Thymus (tissue), 14 donors: ENCODE measurements at places on chromosomes 1 and 21. TPM values are rescaled to one million over a fixed set of nuclear protein-coding genes. Genes with fewer than 3 reads are reported as not detected.

- H3K27ac ChIP-seq, result no peak overlapping the region
- no peak for DNase-seq
- H3K4me3 ChIP-seq, result no peak overlapping the region
- H3K4me1 ChIP-seq, result no peaks in the 10 kb centered on the region
These were observed 73.8 kb upstream of the DUSP10 start for GRCh38 chr1:221815660-221816059.

- H3K4me3 ChIP-seq, result no peak overlapping the region
- DNase-seq, result no peak
- H3K36me3 ChIP-seq, result no peaks in the 10 kb centered on the region
- H3K4me1 ChIP-seq, result no peaks in the 10 kb centered on the region
These were observed 759.0 kb upstream of the ADAMTS5 start for GRCh38 chr21:27725916-27726315.

GRCh38 chr1:35590476-35591040 is 17.4 kb downstream of the TFAP2E start:
- no peaks in the 10 kb centered on the region for H3K27me3 ChIP-seq
- H3K4me1 ChIP-seq, result peaks cover 11% of the 10 kb centered on the region
- no peak for DNase-seq
- H3K4me3 ChIP-seq, result no peak overlapping the region

DNA sequence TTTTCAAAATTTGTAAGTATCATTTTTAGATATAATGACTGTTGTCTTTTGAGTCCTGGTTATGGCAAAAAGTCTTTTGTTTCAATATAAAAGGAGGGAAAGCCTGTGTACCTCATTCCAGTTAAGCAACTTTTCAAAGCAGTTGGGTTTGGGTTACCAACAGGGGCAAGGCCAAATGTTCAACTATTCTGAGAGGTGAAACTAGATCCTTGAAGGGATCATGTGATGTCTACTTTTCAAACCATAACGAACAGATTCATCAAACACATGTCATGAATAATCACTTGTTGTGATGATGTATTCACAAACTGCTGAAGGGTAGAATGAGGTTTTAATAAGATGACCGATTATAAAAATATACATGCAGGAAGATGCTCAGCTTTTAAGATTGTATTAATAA is 171.3 kb downstream of the HHAT start:
- no peak overlapping the region for H3K4me3 ChIP-seq
- no peak for DNase-seq
- H3K4me1 ChIP-seq, result no peaks in the 10 kb centered on the region
- H3K27ac ChIP-seq, result no peak overlapping the region
- H3K36me3 ChIP-seq, result no peaks in the 10 kb centered on the region
- H3K27me3 ChIP-seq, result no peaks in the 10 kb centered on the region

GRCh38 chr1:164320790-164321731 is 237.9 kb upstream of the PBX1 start:
- H3K27me3 ChIP-seq, result no peaks in the 10 kb centered on the region
- H3K4me3 ChIP-seq, result peak overlapping the region; percentile 19
- DNase-seq, result no peak
- no peak overlapping the region for H3K27ac ChIP-seq
- no peaks in the 10 kb centered on the region for H3K36me3 ChIP-seq

GRCh38 chr1:31038360-31038759 is 27.2 kb downstream of the PUM1 start:
- no peaks in the 10 kb centered on the region for H3K27me3 ChIP-seq
- H3K27ac ChIP-seq, result no peak overlapping the region
- no peaks in the 10 kb centered on the region for H3K4me1 ChIP-seq
- no peak overlapping the region for H3K4me3 ChIP-seq
- DNase-seq, result no peak
- peaks cover 20% of the 10 kb centered on the region for H3K36me3 ChIP-seq

DNA sequence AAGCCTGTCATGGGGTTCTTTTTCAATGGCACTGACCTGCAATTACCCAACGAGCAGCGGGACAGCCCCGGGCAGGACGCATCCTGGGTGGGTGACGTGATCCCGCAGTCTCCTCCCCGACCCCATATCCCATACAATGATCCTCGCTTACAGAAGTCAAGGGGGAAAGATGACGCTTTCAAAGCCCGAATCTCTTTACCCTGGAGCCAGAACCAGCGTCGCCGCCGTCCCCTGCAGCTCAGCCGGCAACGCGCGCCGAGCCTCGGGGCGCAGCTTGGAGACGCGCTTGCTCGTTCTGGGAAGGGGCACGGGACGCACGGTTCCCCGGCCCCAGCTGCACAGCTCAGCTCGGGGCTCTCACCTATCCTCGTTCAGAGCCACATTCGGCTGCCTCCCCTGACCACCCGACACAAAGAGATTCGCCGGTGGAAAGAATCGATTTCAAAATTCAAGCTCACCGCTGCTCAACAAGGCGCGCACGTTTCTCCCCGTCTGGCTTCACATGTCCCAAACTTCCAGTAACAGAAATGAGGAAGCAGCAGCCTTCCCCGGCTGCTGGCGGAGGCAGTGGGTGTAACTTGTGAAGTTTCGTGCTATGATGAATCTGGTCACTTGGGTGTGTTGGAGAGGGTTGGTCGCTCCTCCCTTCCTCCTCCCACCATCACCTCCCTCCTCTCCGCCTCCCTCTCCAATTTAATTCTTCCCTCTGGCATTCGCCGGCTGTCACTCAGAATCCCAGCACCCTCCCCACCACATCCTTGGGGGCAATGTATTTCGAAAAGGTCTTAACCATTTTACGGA is at the start of gene TIAM1:
Gene TIAM1, minus strand, starts transcription at position 582 of the 801 bp plus-strand sequence. CDS start 77,289 bp downstream, outside the sequence.
- H3K27me3 ChIP-seq, result peaks cover 28% of the 10 kb centered on the region
- peaks cover 26% of the 10 kb centered on the region for H3K4me1 ChIP-seq
- no peak for DNase-seq
- H3K36me3 ChIP-seq, result no peaks in the 10 kb centered on the region

GRCh38 chr1:116569776-116570357 is 959 bp downstream of the CD58 start:
- peaks cover 10% of the 10 kb centered on the region for H3K27me3 ChIP-seq
- DNase-seq, result no peak
- H3K4me1 ChIP-seq, result peaks cover 18% of the 10 kb centered on the region
- H3K4me3 ChIP-seq, result peak overlapping the region; percentile 80

DNA sequence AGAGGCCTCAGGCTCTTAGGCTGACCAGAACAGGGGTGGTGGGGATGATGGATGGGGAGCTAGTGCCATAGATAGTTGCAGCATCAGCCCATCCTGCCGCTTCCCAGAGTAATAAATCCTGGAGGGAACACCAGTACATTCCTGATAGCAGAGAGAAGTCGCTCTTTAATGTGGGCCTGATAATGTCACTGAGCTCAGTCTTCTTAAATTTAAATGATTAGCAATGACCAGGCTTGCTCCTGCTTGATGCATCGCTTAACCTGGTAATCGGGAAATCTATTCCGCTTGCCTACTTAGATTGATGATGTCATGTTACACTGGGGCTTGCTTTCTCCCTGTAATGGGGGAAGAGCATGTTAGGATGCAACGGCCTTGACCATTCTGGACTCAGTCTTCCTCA is 218.6 kb upstream of the PLXNA2 start:
- H3K4me1 ChIP-seq, result no peaks in the 10 kb centered on the region
- H3K4me3 ChIP-seq, result no peak overlapping the region
- no peaks in the 10 kb centered on the region for H3K27me3 ChIP-seq
- no peak for DNase-seq
- H3K36me3 ChIP-seq, result no peaks in the 10 kb centered on the region

- no peak for DNase-seq
- no peaks in the 10 kb centered on the region for H3K27me3 ChIP-seq
- no peak overlapping the region for H3K27ac ChIP-seq
- H3K36me3 ChIP-seq, result no peaks in the 10 kb centered on the region
- no peak overlapping the region for H3K4me3 ChIP-seq
- H3K4me1 ChIP-seq, result no peaks in the 10 kb centered on the region
These were observed 26.2 kb downstream of the GRHL3 start for GRCh38 chr1:24345334-24345733.

DNA sequence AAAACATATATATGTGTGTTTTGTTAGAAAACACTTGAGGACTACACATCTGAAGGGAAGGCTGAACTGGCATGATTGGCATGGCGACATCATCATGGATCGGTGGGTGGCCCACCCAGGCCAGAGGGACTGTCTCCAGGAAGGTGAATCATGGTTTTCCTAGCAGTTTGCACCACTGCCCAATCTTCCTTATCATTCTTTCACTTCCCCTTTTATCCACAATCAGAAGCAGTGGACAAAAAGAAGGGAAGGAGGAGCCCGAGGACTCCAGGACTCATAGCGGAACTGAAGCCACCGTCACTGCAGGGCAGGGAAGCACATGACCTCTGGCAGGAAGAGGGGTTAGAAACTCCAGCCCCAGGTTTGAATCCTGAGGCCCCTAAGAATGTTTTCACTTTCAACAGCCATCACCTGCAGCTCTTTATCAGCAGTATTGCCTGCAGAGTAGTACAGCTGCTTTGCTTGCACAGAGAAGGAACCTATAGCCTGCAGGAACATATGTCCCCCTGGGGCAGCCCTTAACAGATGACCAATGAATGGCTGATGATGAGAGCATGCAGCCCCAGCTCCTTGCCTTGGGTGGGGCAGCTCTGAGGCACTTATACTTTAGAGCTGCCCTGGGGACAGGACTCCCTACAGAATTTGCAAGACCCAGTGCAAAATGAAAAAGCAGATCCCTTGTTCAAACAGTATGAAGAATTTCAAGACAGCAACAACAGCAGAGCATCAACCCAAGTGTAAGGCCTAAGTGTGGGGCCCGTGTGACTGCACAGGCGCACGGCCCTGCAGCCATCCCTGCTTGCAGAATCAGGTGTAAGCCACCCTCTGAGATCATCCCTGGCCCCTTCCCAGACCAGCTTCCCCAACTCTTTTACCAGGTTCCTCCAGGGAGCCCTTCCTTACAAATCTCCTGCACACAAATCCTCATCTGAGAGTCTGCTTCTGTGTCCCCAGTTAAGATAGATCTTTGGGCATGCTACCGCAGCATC is 241.8 kb upstream of the IRF2BP2 start:
- H3K27ac ChIP-seq, result peak overlapping the region; percentile 23
- H3K36me3 ChIP-seq, result no peaks in the 10 kb centered on the region
- no peak overlapping the region for H3K4me3 ChIP-seq
- no peak for DNase-seq

DNA sequence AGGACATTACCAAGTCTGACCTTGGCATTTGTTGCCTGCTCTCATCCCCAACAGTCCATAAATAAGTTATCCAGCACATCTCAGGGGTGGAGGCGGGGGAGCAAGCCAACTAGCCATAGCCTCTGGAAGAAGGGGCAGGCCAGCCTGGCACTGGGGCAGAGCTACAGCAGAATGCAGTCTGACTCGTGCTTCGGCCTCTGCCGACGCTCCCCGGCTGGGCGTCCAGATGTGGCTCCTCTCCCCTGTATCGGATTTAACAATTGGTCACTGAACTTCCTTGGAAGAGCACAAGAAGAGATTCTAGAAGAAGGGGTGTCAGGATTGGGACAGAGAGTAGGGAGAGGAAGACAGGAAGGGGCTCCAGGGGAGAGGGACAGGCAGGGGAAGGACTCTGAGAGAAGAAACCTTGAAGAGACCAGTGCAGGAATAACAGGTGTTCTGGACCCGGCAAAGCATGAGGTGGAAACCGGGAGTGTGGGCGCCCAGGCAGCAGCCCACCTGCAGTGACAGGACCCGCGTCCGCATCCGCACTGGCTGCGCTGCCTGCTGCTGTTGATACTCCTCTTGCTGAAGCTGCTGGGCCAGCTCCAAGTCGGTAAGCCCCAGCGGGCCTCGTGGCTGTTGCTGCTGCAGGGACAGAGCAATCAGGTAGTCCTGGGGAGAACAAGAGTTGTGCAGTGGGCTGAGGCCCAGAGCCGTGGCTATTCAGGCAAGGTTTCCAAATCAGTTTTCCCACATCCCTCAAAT is 9.4 kb downstream of the MINDY1 start:
- no peak for DNase-seq
- peaks cover 4% of the 10 kb centered on the region for H3K4me1 ChIP-seq
- H3K4me3 ChIP-seq, result no peak overlapping the region
- no peaks in the 10 kb centered on the region for H3K36me3 ChIP-seq

DNA sequence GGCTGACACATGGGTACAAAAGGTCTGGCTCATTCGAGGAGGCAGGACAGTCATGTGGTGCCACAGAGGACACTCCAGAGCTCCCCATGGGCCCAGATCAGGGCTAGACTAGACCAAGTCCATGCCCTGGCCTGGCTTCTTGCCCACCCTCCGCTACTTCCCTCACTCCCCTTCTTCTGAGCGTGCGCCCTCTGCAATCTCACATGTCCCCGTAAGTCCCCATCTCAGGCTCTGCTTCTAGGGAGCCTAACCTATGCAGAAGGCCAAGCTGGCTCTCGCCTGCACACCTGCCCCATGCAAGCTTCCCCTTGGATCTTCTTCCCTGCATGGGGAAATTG is 553.6 kb downstream of the PTPRU start:
- no peaks in the 10 kb centered on the region for H3K27me3 ChIP-seq
- DNase-seq, result no peak
- no peaks in the 10 kb centered on the region for H3K4me1 ChIP-seq
- H3K4me3 ChIP-seq, result no peak overlapping the region
- no peaks in the 10 kb centered on the region for H3K36me3 ChIP-seq

GRCh38 chr21:14687268-14687625 is 141.1 kb upstream of the SAMSN1 start:
- H3K36me3 ChIP-seq, result no peaks in the 10 kb centered on the region
- H3K4me1 ChIP-seq, result no peaks in the 10 kb centered on the region
- H3K27me3 ChIP-seq, result no peaks in the 10 kb centered on the region
- H3K27ac ChIP-seq, result no peak overlapping the region

DNA sequence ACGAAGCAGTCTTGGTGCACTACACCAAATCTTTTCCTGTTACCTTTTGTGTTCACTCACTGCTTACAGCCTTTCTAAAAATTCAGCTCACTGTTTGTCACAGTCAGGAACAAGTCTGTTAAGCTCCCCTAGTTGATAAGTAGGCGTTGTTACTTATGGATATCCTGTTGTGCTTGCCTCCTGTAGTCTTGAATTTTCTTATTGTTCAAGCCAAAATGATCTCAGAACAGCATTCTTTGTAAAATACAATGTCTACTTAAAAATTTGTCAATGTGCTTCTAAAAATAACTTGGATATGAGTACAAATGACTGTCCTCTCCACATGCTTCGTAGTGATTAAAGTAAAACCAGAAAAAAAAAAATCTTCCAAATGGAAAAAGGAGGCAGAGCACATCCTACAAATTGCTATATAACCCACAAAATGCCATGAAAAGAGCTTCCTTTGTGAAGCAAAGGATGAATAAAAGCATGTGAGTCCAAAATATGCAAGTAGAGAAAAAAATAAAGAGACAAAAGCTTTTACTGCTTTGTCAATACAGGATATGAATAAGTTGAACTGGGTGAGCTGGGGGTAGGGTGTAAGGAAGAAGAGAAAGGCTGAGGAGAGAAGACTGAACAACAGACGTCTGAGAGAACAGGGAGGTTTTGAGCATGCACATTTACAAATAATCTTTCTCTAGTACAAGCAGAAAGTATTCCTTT is 228.9 kb upstream of the ADGRL4 start:
- no peaks in the 10 kb centered on the region for H3K4me1 ChIP-seq
- H3K4me3 ChIP-seq, result no peak overlapping the region
- H3K36me3 ChIP-seq, result no peaks in the 10 kb centered on the region

- no peaks in the 10 kb centered on the region for H3K27me3 ChIP-seq
- H3K4me1 ChIP-seq, result no peaks in the 10 kb centered on the region
- H3K4me3 ChIP-seq, result no peak overlapping the region
- DNase-seq, result no peak
- H3K27ac ChIP-seq, result no peak overlapping the region
- peaks cover 3% of the 10 kb centered on the region for H3K36me3 ChIP-seq
These were observed 4.5 kb downstream of the DNAJB4 start for GRCh38 chr1:78009276-78009675.

Gene MCOLN2
- 8.0 TPM for total RNA-seq

Gene FGGY
- total RNA-seq, result 15.6 TPM

Gene SERTAD4
- 0.33 TPM for total RNA-seq

Gene RAD54L
- 9.2 TPM for total RNA-seq

Gene PCSK9
- 0.09 TPM for total RNA-seq

Gene IL23R
- 0.57 TPM for total RNA-seq

Gene PALMD
- total RNA-seq, result 7.4 TPM

Gene DNAI4
- 14.3 TPM for total RNA-seq

Gene KCNJ9
- total RNA-seq, result 0.05 TPM

Gene SPATA1
- 5.1 TPM for total RNA-seq
